ENCODE measurements at places on chromosomes 4 and X. TPM values are rescaled to one million over a fixed set of nuclear protein-coding genes. Genes with fewer than 3 reads are reported as not detected.

F8A3 gene
- 1.7 TPM for total RNA-seq

ERAS gene
- 0.13 TPM for total RNA-seq

FAM13A gene
- total RNA-seq: 43.9 TPM

GPR50 gene
- not detected for total RNA-seq

XG gene
- 1.2 TPM for total RNA-seq

SPRY1 gene
- total RNA-seq: 27.8 TPM

ZCCHC18 gene
- 0.52 TPM for total RNA-seq

TMEM47 gene
- 135 TPM for total RNA-seq

FHL1 gene
- total RNA-seq: 268 TPM

GPRASP2 gene
- 14.2 TPM for total RNA-seq

RAB33A gene
- 5.1 TPM for total RNA-seq

GATA1 gene
- not detected for total RNA-seq

PAGE2 gene
- total RNA-seq: not detected

STATH gene
- total RNA-seq: not detected

PRICKLE3 gene
- 15.0 TPM for total RNA-seq

SGMS2 gene
- 197 TPM for total RNA-seq

TMEM187 gene
- total RNA-seq: 8.5 TPM

CBR4 gene
- 11.1 TPM for total RNA-seq

PABPC5 gene
- total RNA-seq: 3.3 TPM

All from smooth muscle cell of the pulmonary artery (primary cell).